ENCODE measurements at places on chromosomes 1 and 21.

GRCh38 chr1:234135501-234135900 is 231.0 kb downstream of the SLC35F3 start:
- DNase-seq = no peak

- DNase-seq = peak; percentile 67
Observed at GRCh38 chr1:154730259-154730658, 122.3 kb upstream of the ADAR start.

GRCh38 chr1:11342621-11343032 is 69.6 kb downstream of the UBIAD1 start:
- no peak for DNase-seq

DNA sequence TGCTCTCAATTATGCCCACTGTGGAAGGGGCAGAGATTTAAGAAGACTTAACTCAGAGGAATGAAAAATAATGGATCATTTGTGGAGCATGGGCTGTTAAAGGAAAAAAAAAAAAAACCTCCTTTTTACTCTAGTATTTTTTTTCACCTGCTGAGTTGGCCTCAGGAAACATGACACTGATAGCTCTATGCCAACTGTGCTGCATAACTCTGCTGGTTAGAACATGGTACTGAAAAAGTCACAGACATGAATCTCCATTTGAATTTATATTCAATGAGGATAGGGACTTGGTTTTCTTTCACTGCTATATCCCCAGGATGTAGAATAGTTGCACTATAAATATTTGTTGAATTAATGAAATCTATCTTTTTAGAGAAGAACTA is 86.1 kb upstream of the KIAA0040 start:
- DNase-seq = no peak

GRCh38 chr1:184276416-184276815 is 110.4 kb upstream of the C1orf21 start:
- no peak for DNase-seq

DNA sequence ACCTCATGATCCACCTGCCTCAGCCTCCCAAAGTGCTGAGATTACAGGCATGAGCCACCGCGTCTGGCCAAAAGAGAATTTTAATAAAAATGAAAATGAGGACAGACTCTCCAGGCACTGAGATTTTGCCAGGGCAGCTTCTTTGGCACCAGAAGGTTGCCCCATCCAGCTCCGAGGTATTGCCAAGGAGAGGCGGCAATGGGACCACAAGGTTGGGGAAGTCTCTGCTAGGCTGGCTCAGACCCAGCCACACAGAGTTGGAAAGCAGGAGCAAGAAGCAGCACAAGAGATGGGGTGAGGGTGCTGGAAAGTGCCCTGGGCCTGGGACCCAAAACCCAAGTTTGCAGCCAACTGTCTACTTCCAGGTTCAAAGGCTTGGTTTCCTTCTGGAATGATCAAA is 200.9 kb downstream of the HHIPL2 start:
- DNase-seq = no peak

DNA sequence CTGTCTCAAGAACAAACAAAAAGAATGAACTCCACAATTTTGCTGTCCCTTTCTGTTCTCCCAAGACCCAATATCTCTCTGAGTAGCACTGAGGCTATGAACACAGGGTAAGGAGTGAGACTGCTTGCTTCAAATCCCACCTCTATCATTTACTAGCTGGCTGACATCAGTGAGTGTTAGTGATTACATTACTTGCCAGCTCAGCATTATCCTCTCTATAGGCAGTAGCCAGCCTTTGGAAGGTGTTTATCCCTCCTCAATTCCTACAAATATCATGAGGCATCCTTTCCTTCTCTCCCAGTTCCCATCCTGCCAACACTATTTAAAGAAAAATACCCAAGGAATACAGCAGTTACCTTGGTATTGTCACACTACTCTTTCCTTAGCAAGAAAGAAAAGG is 3.0 kb downstream of the PIK3C2B start:
- no peak for DNase-seq

DNA sequence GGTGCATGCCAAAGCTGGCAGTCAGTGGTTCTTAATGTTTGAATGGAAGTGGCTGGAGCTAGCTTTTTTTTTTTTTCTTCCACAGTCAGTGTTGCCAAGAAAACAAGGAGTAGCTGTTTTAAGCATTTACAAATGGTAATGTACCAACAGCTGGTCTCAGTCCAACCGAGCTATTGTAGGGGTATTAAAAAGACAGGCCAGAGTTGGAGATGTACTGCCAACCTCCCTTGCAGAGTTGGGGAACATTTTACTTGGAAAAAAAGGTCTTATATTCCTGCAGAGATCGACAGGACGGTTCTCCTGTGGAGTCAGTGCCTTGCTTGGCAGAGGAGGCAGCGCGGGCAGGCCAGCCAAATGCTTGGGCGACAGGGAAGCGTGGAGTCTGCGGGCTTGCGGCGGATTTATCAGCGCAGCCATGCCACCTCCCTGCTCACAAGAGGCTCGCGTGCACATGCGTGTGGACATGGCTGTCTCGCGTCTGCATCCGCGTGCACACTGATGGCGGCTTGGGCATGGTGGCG is 338.1 kb downstream of the RPS6KC1 start:
- peak; percentile 59 for DNase-seq

GRCh38 chr21:35232545-35233176 is 183.6 kb upstream of the RUNX1 start:
- peak; percentile 86 for DNase-seq

DNA sequence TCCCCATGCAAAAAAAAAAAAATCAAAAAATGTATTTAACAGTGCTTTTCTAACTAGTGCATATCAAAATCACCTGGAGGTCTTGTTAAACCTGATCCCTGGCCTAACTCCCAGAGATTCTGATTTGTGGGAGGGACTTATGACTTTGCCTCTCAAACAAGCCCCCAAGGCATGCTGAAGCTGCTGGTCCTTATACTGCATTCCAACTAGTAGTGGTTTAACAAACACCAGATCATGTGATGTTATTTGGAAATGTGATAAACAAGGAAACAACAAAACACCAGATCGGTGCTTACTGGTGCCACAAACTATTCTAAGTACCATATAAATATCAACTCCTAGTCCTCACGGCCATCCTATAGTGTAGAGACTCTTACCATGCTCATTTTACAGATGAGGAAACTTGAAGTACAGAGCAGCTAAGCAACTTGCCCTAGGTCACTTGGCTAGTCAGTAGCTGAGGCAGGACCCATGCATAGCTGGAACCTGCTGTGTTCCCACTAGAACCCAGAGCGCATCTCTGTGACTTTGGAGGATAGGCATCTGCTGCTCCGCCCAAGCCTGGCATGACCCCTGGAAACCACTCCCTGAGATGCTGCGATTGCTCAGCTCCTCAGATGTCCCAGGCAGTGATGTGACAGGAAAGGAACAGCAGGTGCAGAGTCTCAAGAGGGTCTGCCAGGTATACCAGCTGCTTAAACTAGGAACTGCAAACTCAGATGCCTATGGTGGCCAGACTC is 38.1 kb downstream of the SOX13 start:
- no peak for DNase-seq

DNA sequence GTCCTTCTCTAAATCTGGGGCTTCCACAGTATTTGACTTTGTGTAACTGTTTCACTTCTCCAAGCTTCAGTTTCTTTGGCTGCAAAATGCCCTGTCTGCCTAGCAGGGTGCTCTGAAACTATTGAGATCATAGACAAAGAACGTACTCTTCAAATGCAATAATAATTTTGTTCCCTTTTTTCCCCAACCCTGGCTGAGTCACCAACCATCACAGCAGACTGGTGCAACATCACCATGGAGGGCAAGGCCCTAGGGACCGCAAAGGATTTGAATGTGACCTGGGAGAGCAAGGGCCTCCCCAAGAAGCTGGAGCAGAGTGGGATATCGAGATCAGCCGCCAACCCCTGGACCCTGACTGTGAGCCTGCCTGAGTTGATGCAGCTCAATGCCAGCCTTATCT is 115.0 kb downstream of the FCRL5 start:
- no peak for DNase-seq

DNA sequence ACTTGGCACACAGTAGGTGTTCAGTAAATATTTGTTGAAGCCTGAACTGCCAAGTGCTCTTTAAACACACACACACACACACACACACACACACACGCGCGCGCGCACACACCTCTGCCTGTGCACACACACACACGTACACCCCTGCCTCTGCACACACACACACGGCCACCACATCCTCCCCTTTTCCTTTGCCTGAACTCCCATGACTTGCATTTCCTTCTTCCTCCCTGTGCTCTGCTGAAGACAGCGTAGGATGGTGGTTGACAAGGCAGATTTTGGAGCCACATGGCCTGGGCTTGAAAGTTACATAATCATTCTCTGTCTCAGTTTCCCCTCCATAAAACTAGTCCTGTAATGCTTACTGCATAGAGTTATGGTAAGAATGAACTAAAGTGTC is 712.3 kb downstream of the PTPRU start:
- no peak for DNase-seq

- no peak for DNase-seq
Observed at GRCh38 chr1:90957497-90957896, 64.3 kb downstream of the ZNF644 start.

- DNase-seq = no peak
Observed at GRCh38 chr1:167611983-167612382, 18.0 kb upstream of the RCSD1 start.

GRCh38 chr1:219477861-219478260 is 135.0 kb downstream of the ZC3H11B start:
- no peak for DNase-seq

- no peak for DNase-seq
Observed at GRCh38 chr1:159959451-159959850, 5.4 kb upstream of the SLAMF9 start.

DNA sequence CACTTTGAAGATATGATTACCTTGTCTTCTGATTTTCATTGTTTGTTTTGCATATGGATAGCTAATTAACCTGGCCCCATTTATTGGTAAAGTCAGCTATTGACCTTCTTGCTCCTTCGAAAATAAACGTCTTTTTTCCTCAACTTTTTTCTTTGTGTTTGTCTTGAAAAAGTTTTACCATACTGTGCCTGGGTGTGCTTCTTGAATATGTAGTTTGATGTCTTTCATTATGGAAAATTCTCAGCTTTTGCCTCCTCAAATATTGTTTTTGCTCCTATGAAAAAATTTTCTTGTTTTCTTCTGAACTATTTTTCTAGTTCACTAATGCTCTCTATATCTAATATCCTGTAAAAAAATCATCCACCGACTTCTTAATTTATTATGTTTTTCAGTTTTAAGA is 25.0 kb downstream of the LHX8 start:
- DNase-seq = no peak

DNA sequence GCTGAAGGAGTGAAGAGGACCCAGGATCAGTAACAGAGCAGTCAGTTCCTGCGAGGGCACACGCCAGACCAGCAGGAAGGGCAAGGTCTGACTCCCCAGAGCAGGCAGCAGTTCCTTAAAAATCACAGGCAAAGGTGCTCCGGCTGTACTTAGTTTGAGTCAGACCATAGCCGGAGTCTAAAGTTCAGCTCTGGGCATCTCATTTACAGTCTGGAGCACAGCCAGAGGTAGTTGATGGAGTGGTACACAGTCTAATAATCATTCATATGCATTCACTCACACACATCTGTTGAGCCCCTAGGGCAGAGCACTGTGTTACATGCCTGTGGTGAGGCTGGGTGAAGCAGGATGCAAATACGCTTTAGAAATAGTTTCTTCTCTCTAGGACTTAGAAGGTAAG is 7.3 kb upstream of the AMIGO1 start:
- peak; percentile 32 for DNase-seq

GRCh38 chr1:205255941-205256780 is 28.4 kb downstream of the TMCC2 start:
- DNase-seq = peak; percentile 93

- DNase-seq = no peak
Observed at GRCh38 chr1:117594261-117594990, 11.4 kb upstream of the TENT5C start.

- peak; percentile 40 for DNase-seq
Observed at GRCh38 chr1:3460672-3461131, 6.2 kb downstream of the ARHGEF16 start.

DNA sequence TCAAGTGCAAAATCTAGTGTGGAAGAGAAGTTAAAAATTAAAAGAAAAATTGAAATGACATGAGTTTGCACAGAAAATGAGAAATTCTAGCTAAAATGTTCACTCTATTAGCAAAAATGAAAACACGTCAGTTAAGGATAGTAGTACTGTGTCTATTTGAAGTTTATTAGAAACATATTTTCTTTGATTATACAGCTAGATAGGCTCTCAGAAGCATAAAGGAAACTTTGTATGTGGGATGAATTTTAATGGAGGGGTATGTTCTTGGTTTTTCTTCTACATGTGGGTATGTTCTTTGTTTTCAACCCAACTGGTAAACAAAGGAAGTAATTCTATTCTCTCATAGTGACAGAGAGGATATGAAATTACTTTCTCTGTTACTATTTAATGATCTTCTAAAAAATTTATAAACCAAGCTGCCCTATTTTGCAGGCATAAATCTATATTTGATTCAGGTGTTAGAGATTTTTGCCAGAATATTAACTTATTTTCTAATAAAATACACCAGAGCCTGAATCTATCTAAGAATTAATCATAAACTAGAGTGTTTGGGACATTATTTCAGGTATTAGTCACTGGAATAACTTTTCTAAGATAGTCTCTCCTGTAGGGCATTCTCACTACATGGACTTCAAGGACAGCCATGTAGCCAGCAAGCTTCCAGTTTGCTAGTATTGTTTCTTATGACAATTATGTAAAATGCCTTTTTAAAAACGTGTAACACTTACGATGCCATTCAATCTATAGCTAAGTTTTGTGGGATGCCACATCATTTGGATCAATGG is 15.8 kb downstream of the GPSM2 start:
- DNase-seq = no peak

- no peak for DNase-seq
Observed at GRCh38 chr1:25430967-25431881, 527 bp downstream of the MACO1 start.

- no peak for DNase-seq
Observed at GRCh38 chr1:45995298-45995697, 137.1 kb downstream of the PIK3R3 start.

DNA sequence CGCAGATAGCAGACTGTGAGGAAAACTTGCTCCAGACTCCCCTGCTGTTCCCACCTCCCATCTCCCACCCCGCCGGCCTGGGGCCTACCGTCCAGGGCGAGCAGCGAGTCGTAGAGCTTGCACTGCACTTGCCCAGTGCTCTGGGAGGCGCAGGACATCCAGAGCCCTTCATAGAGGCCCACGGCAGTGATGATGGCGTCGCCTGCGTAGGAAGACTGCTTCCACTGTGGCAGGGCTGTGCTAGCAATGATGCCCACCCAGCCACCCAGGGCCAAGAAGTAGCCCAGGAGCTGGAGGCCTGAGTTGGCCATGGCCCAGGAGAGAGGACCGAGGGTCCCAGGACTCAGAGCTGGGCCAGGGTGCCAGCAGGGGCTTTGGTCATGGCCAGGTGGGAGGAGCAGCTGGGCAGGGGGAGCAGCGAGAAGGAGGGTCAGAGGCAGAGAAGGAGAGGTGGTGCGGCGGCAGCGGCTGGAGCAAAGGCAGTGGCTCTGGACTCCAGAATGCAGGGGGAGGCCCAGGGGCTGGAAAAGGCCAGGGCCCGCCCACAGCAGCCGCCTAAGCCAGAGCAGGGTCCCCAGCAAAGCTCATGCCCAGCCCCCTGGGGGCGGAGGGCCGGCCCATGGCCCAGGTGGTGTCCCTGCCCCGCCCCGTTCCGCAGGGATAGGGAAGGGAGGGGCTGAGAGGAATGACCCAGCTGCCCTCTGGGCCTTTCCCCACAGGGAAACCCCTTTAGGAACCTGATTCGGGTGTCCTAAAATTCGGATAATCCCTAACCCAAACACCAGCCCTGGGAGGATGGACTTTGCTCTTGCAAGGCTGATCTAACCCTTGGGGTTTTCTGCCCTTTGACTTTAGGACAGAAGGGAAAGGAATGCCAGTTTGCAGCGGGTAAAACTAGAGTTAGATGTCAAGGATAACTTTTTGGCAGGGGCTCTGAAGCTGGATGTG is at the start of gene CLDN19:
Gene CLDN19 (minus strand): TSS at position 484 of the 948 bp plus-strand sequence. CDS start 173 bp downstream, at position 311.
- DNase-seq = no peak

Measured in astrocyte of the hippocampus (primary cell).